ENCODE measurements at places on chromosomes 16 and 17.

DNA sequence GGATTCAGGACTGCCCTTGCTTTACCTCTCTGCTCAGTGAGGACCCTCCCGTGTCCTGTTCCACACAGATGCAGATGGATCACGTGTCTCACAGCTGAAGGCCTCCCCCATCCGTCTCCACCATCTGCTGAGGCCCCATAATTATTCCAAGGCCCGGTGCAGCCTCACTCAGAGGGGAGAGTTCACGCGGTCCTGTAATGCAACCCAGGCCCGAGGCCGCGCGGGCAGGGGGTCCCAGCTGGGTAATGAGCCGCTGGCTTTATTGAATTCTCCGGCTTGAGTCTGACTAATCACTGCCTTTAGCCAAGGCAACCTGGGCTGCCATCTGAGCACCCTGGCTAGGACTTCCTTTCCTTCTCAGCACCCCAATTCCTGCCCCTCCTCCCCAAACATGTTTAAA lies 4.4 kb upstream of the WFIKKN2 start:
- no peak for DNase-seq

GRCh38 chr17:77861981-77862645 lies 96.4 kb upstream of the TNRC6C start:
- no peak for DNase-seq

- peak; percentile 48 for DNase-seq
These were observed 5.0 kb upstream of the PRSS54 start for GRCh38 chr16:58299757-58300349.

DNA sequence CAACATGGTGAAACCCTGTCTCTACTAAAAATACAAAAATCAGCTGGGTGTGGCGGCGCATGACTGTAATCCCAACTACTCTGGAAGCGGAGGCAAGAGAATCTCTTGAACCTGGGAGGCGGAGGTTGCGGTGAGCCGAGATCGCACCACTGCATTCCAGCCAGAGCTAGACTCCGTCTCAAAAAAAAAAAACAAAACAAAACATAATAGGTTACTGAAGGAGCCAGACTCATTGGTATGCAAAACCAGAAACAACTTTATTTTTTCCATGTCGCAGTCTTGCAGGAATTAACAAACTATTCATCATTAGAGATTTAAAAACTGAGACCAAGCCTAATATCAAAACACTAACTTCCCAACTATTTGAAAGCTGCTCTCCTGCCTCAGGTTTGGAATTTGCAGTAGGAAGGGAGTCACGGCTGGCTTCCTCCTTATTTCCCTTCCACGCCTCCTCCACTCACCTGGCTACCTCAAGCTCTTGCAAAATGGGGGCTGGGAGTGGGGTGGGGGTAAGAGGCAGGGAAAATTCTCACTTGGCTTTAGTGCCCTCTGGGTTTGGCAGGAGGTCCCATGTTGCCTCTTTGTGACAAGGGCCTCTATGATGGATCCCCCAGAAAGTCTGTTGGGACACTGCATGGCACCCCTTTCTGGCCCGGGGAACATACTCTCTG lies 34.1 kb upstream of the MYH10 start:
- DNase-seq, result no peak

- DNase-seq, result peak; percentile 43
These were observed 46.0 kb upstream of the ARL4D start for GRCh38 chr17:43352579-43353331.

GRCh38 chr17:66942451-66943264 lies 21.8 kb upstream of the CACNG4 start:
- no peak for DNase-seq

DNA sequence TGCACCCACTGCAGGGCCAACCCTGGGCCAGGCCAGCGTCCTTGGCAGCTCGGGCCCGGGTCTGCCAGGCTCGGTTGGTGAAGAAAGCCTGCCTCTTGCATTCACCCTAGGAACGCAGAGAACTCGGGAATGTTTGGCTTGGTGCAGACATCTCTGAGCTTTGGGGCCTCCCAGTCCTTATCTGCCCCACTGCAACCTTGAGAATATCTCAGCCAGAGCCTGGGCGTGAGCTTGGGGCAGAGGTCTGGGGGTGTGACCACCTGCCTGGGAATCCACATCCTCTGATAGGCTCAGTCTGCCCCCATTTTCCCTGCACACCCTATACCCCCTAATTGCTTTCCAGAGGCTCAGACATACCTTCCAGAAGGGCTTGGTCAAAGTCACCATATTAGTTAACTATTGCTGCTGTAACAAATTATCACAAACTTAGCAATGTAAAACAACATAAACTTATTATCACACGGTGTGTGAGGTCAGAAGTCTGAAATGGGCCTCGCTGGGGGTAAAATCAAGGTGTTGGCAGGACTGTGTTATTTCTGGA lies 30.7 kb upstream of the ZNF423 start:
- DNase-seq, result no peak

DNA sequence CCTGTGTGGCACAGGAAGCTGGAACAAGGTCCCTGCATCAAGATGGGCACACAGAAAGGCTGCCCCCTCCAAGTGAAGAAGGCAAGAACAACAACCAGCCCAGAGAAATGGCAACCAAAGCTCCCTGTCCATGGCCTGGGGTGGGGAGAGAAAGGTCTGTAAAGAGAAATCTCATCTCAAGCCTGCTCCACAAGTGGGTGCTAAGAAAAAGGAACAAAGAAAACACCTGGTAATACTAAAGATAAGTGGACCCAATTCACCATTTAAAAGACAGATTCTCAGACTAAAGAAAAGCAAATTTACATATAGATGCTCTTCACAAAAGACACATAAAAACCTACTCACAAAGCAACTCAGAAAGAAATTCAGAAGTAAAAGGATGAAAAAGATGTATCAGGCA lies 107.4 kb downstream of the PARN start:
- no peak for DNase-seq

DNA sequence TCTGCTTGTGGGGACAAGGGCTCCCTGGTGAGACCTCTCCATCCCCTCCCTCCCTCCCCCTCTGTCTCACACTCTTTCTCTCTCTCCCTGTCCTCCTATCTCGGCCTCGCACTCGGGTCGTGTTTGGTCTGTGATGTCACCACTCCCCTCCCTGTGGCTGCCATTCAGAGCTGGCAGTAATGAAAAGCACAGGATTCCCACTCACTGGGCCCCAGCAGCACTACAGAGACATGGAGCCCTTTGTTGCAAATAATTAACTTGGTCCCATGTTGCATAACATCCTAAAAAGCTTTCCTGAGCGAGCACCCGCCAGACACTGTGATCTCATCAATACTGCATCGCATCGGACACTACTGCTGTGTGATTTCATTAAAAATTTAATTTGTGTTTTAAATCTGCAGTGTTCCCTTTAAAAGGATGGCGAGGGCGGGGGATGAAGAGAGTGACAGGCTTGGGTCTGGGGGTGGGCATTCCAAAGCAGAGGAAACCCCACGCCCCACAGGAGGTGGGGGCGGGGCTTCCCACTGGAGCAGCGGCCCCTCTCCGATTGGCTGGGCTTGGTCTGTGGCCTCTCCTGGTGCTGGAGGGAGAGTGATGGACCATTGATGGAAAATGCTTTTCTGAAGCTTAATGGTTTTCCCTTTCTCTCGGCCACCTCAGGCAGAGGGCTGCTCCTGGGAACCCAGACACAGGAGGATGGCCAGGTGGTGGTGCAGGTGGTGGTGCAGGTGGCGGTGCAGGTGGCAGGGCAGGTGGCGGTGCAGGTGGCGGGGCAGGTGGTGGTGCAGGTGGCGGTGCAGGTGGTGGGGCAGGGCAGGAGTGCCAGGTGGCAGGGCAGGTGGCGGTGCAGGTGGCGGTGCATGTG lies 15.3 kb upstream of the NPTX1 start:
- DNase-seq, result no peak

- peak; percentile 51 for DNase-seq
These were observed 6.8 kb downstream of the KIF19 start for GRCh38 chr17:74332763-74333283.

DNA sequence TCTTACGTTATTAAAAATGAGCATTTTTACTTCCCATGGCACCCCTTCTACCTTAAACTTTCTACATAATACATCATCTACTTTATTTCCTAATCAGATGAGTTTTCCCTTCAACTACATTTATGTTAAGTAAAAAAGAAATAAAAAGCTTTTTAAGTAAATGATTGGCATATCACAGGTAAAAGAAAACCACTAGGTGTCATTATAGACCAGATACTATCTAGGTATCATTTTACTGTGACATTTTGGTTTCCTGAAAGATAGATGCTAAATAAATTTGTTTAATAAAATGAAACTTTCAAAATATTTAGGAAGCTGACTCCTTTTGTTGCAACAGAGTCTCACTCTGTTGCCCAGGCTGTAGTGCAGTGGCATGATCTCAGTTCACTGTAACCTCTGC lies 3.8 kb upstream of the CMTM1 start:
- DNase-seq, result no peak

DNA sequence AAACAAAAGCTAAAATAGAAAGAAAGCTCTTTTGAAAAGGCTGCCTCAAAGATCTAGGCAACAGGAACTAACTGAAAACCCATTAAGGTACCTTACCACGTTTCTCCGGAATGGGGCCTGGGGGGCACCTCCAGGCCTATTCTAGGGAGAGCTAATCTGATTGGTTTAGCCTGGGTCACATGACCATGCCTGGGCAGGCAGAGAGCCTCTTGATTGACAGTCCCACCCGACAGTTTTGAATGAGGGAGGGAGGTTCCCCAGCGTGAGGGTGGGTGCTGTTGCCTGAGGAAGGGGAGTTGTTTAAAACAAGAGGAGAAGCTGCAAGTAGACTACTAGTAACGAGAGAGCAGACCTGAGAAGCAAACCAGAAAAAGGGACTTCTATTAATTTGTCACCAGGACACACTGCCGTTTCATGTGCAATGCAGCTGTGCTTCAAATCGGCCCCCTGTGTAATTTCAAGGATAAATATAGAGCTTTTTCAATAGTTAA lies 143.4 kb upstream of the HS3ST2 start:
- peak; percentile 44 for DNase-seq

- DNase-seq, result peak; percentile 55
These were observed 879 bp downstream of the SOCS1 start for GRCh38 chr16:11254913-11255736.

DNA sequence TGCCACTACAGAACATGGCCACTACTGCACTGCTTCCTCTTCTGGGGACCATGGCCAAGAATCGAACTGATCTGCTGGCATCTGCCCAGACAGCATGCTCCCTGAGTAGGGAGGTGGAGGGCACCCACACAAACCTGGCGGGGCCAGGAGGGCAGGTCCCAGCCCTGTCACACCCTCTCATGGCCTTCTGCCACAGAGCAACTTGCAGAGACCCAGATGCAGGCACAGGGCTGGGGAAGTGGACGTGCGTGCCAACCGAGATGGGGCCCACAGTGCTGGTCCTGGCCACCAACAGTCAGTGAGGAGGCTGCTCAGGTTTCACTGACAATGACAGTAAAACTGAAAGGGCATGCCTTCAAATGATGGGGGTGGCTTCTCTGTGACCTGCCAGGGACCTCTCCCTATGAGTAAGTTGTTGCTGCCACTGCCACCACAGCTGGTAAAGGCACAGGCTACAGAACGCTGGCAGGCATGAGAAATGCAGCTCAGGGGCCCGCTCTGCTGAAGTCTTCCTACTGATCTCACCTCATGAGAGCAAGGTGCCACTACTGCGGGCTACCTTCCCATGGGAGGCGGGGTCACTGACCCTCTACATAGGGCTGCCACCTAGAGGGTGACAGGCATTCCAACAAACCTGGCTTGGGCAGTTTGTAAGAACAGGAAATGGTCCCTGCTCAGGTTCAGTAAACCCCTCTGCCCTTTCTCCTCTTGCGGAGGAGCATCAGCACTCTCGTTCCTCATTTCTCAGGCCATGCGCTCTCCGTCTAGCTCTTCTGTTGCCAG lies 15.5 kb downstream of the HIC1 start:
- DNase-seq, result no peak

DNA sequence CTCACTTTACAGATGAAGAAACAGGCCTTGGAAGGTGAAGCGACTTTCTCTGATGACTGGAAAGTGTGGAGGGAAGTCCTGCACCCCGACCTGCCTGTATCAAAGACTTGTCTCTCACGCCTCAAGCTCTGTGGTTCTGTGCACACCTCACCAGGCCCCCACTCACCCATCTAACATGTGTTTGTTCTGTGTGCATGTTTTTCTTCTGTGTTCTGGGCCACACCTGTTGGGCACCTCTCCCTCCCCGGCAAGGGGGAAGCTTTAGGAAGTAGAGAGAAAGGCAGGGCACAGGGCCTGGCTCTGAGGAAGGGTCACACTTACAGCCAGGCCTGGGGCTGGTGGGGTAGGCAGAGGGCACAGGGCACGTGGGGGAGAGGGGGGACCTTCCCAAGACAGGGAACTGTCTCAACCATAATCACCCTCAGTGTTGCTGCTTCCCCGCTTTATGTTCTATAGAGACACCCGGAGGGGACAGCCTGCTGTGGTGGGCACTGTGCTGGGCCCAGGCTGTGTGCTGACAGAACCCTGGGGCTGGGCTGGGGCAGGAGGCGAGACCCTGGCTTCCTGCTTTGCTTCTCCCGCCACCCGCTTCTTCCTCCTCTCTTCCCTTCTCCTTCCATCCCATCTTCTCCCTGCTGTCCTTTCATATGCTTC lies 7.3 kb downstream of the RPRML start:
- no peak for DNase-seq

DNA sequence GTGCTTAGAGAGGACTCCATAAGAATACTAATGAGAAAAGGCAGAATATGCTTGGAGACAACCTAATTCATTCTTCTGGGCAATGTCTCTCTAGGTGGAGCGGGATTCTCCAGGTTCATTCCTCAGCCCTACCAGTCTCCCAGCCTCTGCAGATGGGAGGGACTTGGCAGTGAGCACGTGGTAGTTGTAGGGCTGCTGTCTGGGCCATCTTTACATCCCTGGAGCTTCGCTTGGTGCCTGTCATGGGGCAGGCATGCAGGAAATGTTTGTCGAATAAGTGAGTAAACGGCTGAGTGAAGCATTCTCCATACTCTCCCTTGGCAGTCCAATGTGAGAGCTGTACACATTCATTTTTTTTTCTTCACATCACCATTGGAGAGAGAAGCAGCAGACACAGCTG lies 387.5 kb downstream of the UTP18 start:
- no peak for DNase-seq

DNA sequence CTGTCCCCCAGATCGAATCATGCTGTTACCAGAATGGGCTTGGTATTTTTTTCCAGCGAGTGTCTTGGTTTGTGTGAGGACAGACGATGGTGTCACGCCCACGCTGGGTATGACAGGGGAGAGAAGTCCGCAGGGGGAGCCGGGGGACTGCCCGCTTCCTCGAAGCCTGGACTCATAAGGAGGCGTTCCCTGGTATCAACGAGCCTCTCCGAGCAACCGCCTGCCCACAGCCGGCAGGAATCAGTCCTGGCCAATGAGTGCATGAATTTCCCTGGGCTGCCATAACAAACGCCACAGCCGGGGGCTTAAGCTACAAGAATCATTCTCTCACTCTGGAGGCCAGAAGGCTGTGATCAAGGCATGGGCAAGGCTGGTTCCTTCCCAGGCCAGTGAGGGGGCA lies 26.1 kb upstream of the JPH3 start:
- no peak for DNase-seq

- DNase-seq, result peak; percentile 54
These were observed 41.5 kb downstream of the CYB5B start for GRCh38 chr16:69465881-69466280.

DNA sequence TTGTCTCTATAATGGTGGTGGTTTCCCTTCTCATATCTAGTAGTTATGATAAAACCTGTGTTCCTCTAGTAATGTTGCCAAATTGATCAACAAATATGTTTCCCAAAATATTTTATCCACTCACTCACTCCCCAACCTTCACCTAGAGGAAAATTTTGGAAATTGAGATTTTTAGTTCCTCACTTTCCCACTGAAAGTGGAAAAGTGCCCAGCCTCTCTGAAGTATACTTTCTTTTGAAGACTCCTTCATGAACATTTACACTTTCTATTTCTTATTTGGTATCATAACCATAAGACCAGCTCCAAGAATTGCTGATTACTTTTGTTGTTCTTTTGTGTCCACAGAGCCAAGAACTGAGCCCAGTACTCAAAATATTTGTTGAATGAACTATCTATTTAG lies 5.1 kb upstream of the CENPV start:
- DNase-seq, result no peak

Measured in KBM-7 (cell line).